ENCODE measurements at places on chromosomes 11 and 22.

DNA sequence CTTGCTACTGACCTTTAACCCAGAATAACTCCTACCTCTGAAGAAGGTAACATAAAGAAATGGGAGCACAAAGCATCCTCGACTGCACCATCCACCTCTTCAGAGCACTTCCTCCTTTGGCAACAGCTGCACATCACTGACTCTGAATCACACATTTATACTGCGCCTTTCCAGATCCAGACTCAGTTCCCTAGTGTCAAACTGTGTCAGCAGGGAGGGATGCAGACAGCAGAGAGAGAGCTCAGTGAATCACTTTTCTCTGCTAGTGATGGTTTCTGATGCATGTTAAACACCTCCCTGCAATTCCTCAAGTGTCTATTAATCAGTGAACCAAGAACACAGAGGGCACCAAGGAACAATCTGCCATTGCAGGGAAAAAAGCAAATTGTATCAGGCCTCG is 118.9 kb downstream of the PLEKHA7 start:
- peak; percentile 50 for DNase-seq

DNA sequence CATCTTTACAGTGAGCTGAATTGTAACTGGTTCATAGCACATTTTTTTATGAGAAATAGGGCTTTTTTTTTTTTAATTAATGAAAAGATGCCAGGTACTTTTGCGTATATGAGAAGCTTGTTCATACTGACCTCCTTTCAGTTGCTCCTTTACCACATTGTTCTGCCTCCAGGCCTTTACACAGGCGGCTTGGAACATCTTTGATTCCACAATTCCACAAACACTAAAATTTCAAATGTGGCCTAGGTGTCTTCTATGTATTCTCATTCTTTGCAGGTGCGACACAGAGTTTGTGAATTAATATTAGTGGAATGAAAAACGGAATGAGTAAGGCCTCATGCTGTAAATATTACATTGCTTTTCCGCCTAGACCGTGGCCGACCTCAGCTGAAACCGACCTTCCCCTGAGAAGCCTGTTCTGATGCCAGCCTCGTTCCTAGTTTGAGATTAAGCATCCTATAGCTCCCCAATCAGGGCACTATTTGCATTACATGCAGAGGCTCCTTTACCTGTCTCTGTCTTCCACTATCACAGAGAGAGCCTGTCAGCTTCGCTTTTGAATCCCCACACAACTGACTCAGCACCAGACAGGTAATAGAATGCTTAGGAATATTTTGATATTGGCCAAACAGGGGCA is 125.8 kb downstream of the LDLRAD3 start:
- DNase-seq = no peak

DNA sequence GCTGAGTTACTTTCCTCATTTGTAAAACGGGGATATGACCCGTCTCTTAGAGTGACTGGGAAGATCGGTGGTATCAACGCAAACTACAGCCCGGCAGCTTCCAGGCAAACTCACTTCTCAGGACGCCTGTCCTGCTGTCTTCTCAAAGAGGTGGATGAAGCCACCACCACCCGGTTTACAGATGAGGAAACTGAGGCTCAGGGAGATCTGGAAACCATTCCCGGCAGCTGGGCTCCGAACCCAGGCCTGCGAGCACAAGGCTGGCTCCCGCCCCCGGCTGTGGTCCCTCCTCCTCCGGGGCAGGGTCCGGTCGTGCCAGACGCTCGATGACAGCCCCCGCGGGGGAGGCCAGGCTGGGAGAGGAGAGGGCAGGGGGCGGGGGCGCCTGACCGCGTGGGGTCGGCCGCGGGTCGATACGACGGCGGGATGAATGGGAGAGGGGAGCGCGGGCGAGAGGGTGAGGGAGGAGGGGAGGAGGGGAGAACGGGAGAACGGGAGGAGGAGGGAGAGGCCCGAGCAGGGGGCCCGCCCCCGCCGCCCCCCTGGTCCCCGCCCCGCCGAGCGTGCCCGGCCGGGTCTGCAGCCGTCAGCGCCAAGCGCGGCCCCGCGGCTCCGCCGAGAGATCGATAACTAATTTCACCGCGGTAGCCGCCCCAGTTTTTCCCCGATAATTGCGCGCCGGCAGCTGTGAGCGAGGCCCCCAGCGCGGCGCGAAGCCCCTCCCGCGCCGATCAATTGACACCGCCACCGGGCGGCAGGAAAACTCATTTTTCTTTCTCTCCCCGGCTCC is 14.0 kb downstream of the IGLL1 start:
- no peak for DNase-seq

DNA sequence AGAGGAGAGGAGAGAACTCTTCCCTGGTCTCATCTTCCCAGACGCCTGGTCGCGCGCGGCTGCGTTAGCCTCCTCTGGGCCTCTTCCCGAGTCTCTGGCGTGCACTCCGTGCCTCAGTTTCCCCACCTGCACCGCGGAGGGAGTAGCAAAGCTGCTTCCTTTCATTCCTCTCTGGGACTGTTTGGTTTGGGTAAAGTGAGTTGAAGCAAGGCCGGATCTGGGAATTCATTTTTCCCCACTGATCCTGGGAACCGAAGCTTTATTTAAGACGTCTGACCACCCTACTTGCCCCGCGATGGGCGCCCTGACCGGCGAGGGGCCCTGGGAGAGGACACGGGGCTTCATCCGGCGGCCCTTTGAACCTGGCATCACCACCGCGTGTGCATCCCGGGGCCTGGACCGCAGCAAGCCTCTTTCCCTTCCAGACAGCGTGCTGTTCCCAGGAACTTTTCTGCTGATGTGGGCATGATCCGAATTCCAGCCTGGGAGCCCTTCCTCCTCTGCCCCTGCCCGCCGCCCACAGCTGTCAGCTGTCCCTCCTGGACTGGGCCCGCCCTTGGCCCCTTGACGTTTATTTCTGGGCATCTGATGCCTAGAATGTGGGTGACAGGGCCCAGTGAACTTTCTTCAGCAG is 758 bp downstream of the LDLRAD3 start:
- no peak for DNase-seq

DNA sequence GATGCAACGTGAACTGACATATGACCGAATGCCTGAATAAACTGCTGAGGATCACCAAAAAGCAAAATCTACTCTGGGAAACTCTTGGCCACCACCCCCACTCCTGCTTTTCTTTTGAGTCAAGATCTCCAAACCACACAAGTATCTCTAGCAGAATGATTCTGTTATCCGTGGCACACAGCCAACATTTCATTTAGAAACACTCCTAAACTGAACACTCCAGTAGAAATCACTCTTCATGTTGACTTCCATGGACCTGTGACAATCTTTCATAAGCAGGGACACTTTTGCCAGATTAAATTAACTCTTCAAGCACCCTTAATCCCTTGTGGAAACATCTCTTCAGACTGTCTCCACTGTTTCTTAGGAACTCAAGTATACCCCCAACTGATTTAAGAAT is 44.4 kb downstream of the VSIG10L2 start:
- peak; percentile 73 for DNase-seq

GRCh38 chr11:124760205-124760652 is 1.9 kb downstream of the ESAM start:
- DNase-seq = no peak

DNA sequence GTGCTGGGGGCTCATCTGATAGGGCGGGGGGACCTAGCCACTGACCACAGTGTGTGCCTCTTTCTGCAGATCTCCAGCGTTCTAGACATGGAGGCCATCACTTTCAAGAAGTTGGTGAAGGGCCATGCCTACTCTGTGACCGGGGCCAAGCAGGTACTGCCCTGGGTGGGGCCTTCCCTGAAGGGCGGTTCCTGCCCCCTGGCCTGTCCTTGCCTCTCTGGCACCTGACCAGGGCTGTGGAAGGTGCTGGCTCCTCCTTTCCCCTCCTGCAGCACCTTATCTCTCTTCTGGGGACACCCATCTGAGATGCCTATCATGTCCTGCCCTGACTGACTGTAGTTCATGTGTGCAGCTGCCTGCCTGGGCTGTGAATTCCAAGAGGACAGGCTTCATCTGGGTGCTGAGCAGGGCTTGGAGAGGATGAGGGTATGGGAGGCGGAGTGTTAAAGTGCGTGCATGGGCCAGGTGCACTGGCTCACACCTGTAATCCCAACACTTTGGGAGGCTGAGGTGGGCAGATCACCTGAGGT is 5.5 kb downstream of the CAPN1 start:
- DNase-seq = no peak

DNA sequence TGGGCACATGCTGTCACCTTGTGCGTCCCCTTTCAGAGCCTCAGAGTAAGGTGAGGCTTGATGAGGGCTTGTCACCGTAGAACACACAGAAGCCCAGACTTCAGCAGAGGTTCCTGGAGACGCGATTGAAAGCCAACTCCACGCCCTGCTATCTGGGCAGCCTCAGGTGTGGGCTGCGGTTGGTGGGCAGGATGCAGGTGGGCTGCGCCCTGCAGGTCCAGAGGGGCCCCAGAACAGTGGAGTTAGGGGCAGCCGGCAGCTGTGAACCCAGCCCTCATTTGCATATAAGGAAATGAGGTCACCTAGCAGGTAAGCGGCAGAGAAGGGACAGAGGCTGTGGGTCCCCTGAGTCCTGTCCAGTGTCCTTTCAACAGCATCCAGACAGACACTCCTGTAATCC is 15.4 kb downstream of the PHLDA2 start:
- DNase-seq = no peak

DNA sequence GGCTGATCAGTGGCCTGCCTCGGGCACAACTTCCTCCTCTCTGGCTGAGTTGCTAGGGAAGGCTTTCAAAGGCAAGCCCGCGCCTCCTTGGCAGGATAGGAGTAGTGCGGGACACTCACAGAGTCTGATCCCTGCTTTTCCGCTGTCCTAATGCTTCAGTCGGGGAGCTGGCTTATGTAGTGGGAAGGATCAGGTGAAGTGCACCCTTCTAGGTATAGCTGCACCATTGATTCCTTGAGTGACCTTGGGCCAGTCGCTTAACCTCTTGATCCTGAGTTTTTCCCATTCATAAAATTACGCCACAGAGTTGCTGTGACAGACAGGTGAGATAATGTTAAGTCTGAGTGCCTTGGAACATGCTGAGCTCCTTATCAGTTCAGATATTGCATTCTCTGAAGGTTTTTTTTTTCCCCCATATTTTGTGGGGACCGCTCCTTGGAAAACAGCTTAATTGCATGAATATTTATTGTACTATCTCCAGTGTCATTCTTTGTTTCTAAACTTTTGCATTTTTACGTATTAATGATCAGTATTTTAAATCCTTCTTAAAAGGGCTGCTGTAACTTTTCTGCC is 961 bp downstream of the IPO7 start:
- DNase-seq = no peak

GRCh38 chr11:2903672-2904011 is 18.1 kb upstream of the CDKN1C start:
- DNase-seq = no peak

- DNase-seq = peak; percentile 91
These were observed 163.3 kb upstream of the RASSF10 start for GRCh38 chr11:12845739-12846358.

- DNase-seq = no peak
These were observed 1.9 kb downstream of the GRIA4 start for GRCh38 chr11:105611572-105612441.

GRCh38 chr11:27370374-27370773 is 7.4 kb upstream of the CCDC34 start:
- DNase-seq = no peak

- DNase-seq = no peak
These were observed 63.8 kb downstream of the RBX1 start for GRCh38 chr22:41015003-41015402.

- DNase-seq = no peak
These were observed 192.8 kb upstream of the MTNR1B start for GRCh38 chr11:92776676-92777075.

GRCh38 chr11:61080526-61080925 is 21.8 kb upstream of the CD5 start:
- DNase-seq = no peak

GRCh38 chr11:86355256-86355655 is 19.4 kb upstream of the CCDC81 start:
- DNase-seq = no peak

GRCh38 chr22:29798801-29799200 is 31.6 kb downstream of the UQCR10 start:
- DNase-seq = no peak

GRCh38 chr11:128906185-128907050 is 15.3 kb downstream of the KCNJ5 start:
- no peak for DNase-seq

GRCh38 chr11:38332046-38332445 is 1734.0 kb upstream of the RAG2 start:
- no peak for DNase-seq

DNA sequence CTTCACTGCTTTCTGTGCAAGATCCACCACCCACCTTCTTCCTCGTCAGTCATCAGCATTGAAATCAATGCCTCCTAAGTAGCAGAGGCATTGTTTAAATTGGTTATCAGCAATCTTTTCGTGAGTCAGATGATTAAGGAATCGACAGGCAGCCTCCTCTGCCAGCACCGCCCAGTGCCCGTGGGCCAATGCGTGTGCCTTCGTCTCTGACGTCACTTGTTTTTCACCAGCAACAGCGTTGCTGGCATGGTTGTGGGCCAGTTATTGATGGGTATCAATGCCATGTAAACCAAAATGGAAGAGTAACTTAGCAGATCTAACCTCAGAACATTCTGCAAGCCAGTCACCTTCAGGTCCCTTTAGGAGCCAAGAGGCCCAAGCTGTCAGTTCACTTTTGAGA is 69.6 kb downstream of the BARX2 start:
- DNase-seq = no peak

DNA sequence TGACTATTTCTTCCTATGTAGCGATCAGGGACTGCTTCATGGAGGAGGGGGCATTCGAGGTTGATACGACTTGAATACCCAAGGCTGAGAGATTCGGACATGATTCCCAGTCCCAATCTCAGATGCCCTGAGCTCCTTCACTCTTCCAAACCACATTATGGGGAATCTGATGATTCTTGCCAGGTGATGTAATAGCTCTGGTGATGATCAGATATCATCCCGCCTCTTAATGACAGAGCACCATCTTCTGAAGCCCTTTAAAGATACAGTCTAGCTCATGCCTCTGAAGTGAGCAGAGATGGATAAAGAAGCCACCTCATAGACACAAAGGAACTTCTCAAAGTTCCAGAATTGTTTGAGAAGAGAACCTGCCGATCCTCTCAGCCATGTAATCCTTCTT is 8.9 kb upstream of the CLMP start:
- no peak for DNase-seq
